ENCODE measurements at places on chromosomes 11 and 22. TPM values are rescaled to one million over a fixed set of nuclear protein-coding genes. Genes with fewer than 3 reads are reported as not detected.

The DNAJB7 gene
- polyA plus RNA-seq: not detected

The HOATZ gene
- polyA plus RNA-seq: not detected

The RIMBP3B gene
- 0.05 TPM for polyA plus RNA-seq

The OR56B4 gene
- polyA plus RNA-seq: not detected

The KCNQ1OT1 gene
- polyA plus RNA-seq: 0.06 TPM

The CHADL gene
- 3.5 TPM for polyA plus RNA-seq

The HEPHL1 gene
- not detected for polyA plus RNA-seq

The DKK3 gene
- polyA plus RNA-seq: 100 TPM

The P4HA3 gene
- 5.1 TPM for polyA plus RNA-seq

The RASD2 gene
- 7.9 TPM for polyA plus RNA-seq

The ACR gene
- polyA plus RNA-seq: 0.30 TPM

The IGLL5 gene
- 1.6 TPM for polyA plus RNA-seq

The CBX7 gene
- 154 TPM for polyA plus RNA-seq

The FLRT1 gene
- polyA plus RNA-seq: 0.66 TPM

The AASDHPPT gene
- 17.8 TPM for polyA plus RNA-seq

The CASP4 gene
- polyA plus RNA-seq: 39.1 TPM

The LRP5 gene
- 54.8 TPM for polyA plus RNA-seq

The RIMBP3C gene
- not detected for polyA plus RNA-seq

The KRTAP5-7 gene
- 0.15 TPM for polyA plus RNA-seq

The LAYN gene
- 13.0 TPM for polyA plus RNA-seq

The SCN4B gene
- polyA plus RNA-seq: 5.5 TPM

The TESMIN gene
- 0.70 TPM for polyA plus RNA-seq

The TRPM5 gene
- polyA plus RNA-seq: 0.05 TPM

The CALCA gene
- 0.20 TPM for polyA plus RNA-seq

The HPS4 gene
- polyA plus RNA-seq: 15.9 TPM

The P2RY6 gene
- polyA plus RNA-seq: 2.6 TPM

The ZPR1 gene
- 27.4 TPM for polyA plus RNA-seq
